ENCODE measurements at places on chromosomes 6 and 20.
A peak's percentile ranks its signal among the peaks of the same experiment; 100 is the strongest.

- no peak for DNase-seq
Measured at GRCh38 chr6:88636871-88637270, 326.5 kb downstream of the RNGTT start.

DNA sequence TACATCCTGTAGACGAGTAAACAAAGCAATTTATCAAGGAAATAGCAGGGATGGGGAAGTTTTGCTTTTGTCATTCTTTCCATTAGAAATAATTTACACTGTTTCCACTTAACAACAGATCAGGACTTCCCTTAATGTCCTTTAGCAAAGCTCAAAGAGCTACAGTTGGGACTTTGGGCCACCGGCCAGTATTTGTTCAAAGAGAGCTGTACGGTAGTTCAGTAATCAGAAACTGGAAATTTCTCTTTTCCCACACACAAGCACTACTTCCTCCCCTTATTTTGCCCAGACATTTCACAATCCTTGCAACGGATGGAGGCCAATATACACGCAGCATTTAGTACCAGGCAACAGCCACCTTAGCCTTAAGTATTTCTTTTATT, 12.1 kb upstream of the HINT3 start:
- DNase-seq: no peak

GRCh38 chr20:23391707-23392310, 29.5 kb downstream of the NAPB start:
- DNase-seq: no peak

DNA sequence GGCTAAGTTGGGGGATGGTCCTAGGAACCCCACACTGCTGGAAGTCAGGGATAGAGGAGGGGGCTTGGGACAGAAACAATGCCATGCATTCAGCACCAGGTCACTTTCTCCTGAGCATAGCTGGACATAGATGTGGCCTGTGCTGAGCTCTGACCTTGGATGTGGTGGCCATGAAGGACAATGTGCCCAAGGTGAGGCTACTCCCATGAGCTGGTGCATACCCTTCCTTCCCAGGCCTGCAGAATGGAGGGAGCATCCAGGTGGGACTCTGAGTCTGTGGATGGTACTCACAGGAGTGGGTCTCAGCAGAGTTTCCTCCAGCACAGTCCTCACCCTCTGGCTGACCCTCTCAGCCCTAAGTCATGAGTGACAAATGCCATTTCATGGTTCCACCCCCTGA, 16.9 kb downstream of the CST9L start:
- no peak for DNase-seq

GRCh38 chr6:121492536-121492935, 57.1 kb downstream of the GJA1 start:
- no peak for DNase-seq

DNA sequence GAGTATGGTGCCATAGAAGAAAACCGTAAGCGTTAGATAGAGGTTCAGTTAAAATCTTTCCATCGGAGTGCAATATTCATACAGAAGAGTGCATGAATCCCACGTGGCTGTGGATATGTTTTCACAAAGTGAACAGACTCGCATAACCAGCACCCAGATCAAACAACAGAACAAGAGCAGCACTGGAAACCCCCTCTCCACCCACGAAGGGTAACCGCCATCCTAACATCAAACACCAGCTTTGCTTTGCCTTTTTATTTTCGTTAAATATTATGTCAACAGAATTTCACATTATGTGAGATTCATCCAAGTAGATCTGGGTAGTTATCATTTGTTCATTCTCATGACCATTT, 4.7 kb downstream of the GTSF1L start:
- DNase-seq: peak; percentile 45

- no peak for DNase-seq
Measured at GRCh38 chr20:44830995-44831394, 20.6 kb upstream of the RIMS4 start.

- no peak for DNase-seq
Measured at GRCh38 chr6:113385020-113385431, 472.1 kb upstream of the MARCKS start.

GRCh38 chr20:47412083-47412482, 55.6 kb upstream of the ZMYND8 start:
- DNase-seq: no peak

DNA sequence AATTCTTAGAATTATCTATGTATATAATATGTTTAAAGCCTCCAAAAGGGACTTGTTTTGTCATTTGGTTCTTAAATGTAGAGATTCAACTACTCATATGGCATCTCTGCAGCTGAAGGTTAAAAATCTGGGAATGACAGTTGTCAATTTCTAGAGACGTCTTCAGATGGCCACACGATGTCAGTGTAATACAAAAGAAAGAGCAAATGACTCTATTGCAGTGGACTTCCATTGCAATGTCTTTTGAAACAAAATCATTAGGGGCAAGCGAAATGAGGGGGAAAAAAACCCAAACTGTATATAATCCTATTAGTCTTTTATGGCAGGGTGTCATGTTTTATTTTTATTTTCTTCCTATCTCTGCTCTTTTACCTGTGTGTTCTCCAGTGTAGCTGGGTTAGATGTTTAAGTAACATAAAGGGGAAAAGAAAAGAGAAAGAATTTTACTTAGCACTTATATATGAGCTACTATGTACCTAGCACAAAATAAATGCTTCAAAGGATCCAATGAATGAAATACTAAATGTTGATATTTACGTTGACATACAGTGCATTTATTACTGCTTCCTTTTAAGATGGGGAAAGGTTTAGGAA, 26.2 kb downstream of the CCN2 start:
- DNase-seq: no peak

GRCh38 chr6:113871975-113872374, 14.8 kb downstream of the MARCKS start:
- DNase-seq: no peak

GRCh38 chr6:49087369-49087768, 375.7 kb downstream of the MMUT start:
- no peak for DNase-seq

DNA sequence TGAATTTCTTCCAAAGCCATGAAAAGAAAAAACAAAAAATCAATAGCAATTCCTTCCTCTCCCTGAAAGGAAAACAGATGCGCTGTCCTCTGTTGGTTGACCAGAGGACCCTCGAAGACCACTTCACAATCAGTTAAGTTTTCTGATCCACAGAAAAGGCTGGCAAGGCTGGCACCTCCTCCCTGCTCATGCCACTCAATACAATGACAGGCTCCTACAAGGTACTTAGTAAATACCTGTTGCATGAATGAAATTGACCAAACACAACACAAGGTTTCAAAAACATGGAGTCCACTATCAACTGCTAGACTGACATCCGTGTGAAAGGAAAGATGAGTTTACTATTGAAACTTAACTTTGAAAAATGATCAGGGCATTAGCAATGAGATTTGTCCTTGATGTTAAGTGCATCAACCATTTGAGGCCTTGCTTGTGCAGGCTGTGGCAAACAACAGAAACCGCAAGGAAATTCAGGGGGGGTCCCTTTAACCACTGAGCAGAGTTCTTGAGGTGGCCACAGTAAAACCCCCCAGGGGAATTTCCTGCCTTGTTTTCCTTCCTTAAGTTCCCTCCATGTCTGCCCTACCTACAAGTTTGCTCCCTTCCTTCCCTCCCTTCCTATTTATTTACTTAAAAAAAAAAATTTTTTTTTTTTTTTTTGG, 27.9 kb upstream of the RTF2 start:
- peak; percentile 27 for DNase-seq

GRCh38 chr6:36054956-36055355, 27.3 kb downstream of the MAPK14 start:
- no peak for DNase-seq

- no peak for DNase-seq
Measured at GRCh38 chr6:149719531-149719930, 1.6 kb upstream of the LATS1 start.

GRCh38 chr6:101150226-101150625, 243.3 kb upstream of the GRIK2 start:
- no peak for DNase-seq
